ENCODE measurements at places on chromosomes 1 and 21.

DNA sequence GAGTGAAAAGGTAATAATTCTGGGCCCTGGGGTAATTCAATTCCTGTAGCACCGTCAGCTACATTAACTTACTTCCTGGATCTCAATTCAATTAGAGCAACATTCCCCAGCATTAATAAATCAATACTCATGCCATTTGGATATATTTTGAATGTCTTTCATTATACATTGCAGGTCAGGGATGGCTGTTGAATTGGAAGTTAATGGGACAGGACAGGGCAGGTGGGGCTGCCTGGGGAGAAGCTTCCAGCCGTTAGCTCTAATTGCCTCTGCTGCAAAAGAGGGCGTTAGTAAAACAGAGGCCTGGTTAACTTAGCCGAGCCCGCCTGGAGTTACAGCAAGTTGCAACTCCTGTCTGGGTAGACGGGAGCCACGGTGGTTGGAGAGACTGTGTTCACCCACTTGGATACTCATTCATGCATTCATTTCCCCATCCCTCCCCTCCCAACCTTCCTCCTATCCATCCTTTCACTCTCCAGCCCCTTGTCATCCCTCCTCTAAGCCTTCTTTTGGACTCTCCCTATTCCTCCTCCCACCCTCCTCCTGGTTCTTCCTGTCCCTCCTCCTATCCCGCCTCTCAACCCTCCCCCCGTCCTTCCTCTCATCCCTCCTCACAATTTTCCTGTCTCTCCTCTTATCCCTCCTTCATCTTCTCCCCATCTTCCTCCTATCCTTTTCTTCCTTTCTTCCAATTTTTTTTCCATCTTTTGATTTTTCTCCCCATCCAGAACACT, 137.6 kb upstream of the RUNX3 start:
- no peak for DNase-seq

- no peak for DNase-seq
Observed at GRCh38 chr1:54403405-54403804, 2.8 kb downstream of the SSBP3 start.

- DNase-seq = no peak
Observed at GRCh38 chr1:37453647-37454046, 20.7 kb upstream of the ZC3H12A start.

DNA sequence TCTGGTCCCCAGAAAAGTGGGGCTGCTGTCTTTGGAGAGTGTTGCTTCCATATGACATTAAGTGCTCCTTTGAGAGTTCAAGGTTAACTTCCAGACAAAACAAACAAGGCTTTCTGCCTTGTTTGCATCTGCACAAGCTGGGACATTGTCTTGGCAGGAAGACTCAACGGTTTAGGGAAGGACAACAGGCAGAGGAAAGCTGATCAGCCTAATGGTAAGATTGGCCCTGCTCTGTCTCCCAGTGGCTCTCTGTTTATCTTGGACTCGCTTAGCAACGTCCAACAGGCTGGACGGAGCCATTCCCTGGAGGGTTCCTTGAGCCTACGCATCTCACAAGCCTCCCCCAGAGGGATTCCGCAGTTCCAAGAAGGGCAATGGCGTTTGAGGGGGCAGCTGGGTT, 62.2 kb upstream of the SLC44A3 start:
- DNase-seq = no peak

DNA sequence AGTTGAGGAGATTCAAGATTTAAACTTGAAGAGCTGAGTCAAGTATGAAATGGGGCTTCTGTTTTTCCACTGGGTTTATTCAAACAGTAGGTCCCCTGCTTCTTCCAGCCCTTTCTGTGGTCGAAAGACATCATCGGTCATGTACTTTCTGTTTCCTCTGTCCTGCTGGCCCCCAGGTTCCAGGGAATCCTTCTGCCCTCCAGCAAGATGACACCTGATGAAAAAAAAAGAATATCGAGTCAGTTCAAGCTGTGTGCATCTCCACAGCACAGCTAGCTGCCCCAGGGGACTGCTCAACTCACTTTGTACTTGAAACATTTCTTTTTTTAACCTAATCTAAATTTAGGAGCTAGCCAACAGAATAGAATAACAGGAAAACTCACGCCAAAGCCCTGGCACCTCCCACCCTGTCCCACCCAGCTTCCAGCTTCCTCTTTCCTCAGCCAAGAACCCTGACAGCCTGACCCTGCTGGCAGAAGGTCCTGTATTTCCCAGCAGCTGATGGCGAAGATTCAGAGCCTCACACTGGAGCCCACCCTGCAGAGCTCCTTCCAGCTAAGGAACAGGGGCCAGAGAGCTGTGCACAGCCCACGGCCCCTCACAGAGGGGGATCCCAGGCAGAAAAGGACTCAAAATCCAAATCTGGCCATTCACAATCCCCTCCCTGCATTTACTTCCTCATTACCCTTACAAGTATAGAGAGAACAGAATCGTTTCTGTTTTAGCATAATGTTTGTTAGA, 176.5 kb downstream of the PSMG1 start:
- no peak for DNase-seq

DNA sequence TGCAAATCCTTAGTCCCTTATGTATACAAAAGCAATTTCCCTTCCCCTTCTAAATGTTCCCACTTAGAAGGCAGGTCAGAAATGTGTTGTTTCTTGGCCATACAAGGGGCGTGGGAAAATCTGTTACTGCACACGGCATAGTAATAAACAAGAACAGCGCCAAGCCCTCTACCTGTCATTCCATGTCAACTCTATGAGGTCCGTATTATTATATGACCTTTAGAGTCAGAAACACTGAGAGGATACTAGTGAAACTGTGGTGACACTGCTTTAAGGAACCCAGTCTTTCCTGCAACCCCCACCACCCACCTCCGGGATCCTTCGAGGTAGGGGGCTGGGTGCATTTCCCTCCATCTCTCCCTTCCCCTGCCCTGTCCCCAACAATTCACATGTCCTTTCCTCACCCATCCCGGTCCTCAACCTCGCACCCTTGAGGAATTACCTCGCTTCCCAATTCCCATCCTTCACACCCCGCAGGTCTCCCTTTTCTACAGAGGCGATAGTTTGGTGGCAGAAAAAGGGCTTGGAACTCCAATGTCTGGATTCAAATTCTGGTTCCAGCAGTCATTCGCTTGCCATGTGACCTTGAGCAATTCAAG, 647 bp downstream of the SDHB start:
- DNase-seq = no peak

DNA sequence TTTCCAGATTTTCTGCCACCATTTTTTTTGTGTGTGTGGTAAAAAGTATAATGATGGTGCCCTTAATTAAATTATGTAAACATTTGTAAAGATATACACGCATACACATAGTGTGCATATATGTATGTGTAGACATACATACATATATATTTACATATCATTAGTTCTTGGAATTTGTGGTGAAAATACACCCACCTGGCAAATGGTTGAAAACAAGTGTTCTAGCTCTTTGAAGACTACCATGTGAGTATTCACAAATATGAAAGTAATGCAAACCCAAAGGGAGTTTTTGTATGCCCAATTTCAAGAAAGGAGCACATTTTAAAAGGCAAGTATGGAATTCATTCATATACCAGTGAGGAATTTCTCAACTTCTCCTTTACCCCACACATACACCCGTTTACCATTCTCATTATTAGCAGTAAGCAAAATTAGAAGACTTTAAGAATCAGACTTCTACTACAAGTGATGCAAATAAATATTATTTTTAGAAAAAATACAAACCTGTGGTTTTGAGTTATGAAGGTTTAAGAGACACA, 8.0 kb downstream of the RABGAP1L start:
- no peak for DNase-seq

- peak; percentile 2 for DNase-seq
Observed at GRCh38 chr1:70353601-70354331, 756 bp downstream of the ANKRD13C start.

DNA sequence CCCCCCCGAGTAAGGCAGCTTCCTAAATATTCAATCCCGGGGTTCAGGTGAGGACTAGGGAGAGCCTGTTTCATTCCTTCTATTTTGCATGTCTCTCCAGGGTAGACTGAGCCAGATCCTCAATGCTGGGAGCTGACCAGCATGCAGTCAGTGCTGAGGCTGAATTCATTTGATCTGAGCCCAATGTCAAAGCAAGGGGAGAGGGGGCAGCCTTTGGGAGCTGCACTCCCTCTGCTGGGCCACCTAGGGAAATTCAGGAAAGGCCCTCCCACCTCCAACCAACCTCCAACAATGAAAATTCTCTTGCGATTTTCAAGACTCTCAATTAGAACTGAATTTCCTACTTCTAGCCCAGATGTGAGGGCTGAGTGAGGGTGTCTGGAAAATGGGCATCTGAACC, 371.2 kb downstream of the NPHP4 start:
- no peak for DNase-seq

DNA sequence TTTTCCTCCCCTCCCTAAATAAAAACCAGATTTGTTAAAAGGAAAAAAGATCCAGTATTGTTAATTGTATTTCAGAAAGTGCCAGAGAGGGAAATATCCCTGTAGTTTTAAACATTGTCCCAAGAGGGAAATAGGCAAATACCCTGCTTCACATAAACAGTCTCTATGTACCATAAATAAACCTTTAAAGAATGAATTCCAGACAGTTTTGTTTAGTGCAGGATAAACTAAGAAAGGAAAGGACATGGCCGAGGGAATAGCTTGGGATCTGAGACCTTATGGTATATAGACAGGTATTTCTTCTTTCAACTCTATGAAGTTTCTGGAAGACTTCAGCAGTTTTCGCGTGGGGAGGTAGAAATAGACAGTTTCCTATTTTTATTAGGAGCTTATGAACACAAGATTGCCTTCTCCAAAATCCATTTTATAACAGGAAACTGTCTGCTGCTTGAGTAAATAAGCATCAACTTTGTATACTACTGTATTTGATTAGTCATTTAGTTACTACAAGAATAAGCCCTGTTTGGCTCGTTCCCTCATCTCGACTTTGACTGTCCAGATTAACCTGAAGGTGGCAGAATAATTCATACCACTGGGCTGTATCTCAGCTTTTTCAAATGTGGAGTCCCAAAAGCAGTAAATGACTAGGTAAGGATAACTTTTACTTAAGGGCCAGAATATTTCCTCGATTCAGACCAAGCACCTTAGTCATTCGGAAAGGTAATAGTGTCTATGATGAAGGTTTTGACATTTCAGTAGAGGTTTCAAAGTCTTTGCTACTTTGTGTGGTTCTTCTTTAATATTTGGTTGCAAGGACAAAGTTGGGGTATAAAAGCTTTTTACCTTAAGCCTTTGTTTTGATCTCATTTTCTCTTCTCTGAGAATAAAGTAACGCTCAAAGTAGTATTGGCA, 177.5 kb downstream of the VPS13D start:
- no peak for DNase-seq

GRCh38 chr1:2499260-2499659, 23.2 kb downstream of the PLCH2 start:
- no peak for DNase-seq

GRCh38 chr1:71781450-71781849, 500.9 kb downstream of the NEGR1 start:
- no peak for DNase-seq

DNA sequence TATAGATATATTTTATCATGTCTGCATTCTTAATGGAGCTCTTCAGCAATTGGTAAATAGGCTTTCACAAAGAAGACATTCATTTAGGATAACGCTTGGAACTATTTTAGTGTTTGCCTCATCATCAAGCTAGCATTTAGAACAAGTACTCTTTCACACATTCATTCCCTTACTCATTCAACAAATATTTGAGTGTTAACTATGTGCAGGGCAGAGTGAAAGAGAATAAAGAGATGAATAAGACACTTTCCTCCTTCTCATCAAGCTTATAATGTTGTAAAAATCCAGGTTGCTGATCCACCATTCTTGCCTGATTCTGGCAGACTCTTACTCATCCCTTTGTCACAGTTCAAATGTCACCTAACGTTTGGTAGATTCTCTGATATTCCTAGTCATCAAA, 386.3 kb upstream of the BEND5 start:
- no peak for DNase-seq

GRCh38 chr1:223081181-223081994, 61.7 kb downstream of the TLR5 start:
- DNase-seq = peak; percentile 34

- no peak for DNase-seq
Observed at GRCh38 chr1:29802181-29803068, 566.1 kb downstream of the PTPRU start.

- DNase-seq = no peak
Observed at GRCh38 chr1:23224739-23225648, 7.7 kb upstream of the HTR1D start.

- DNase-seq = no peak
Observed at GRCh38 chr1:29179641-29180184, 2.0 kb downstream of the SRSF4 start.

- DNase-seq = peak; percentile 57
Observed at GRCh38 chr1:9426291-9426711, 113.0 kb upstream of the SLC25A33 start.

GRCh38 chr1:67745875-67746698, 61.1 kb downstream of the GADD45A start:
- DNase-seq = no peak

All from activated CD4-positive, CD25-positive, alpha-beta regulatory T cell treated with anti-CD3 and anti-CD28 coated beads, Interleukin-2, amount 50 U/mL, for 16 hours (primary cell).